Naive thymus-derived CD4-positive, alpha-beta T cell (primary cell): ENCODE measurements at places on chromosomes 11 and 22. TPM values are rescaled to one million over a fixed set of nuclear protein-coding genes. Genes with fewer than 3 reads are reported as not detected.

GRCh38 chr11:119055901-119056300, 1.1 kb downstream of the HYOU1 start:
- no peak for DNase-seq

GRCh38 chr11:87292598-87292997, 254.9 kb downstream of the TMEM135 start:
- no peak for DNase-seq

DNA sequence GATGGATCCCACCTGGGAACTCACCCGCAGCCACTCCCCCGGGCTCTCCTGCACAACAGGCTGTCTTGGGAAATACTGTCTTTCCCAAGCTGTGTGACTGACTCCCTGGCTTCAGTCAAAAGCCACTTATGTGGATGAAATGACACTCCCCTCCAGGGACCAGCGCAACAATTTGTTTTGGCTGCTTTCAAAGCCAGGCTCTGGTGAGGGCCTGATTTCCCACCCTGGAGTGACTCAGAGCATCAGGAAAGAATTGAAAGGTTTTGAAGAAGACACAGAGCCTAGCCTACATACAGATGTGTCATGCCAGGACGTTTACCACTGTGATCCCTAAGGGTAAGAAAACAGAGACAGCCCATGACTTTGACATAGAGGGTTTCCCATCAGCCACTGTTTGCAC, 550.5 kb downstream of the MIAT start:
- no peak for DNase-seq

Gene MOV10L1
- not detected for total RNA-seq
